Activated T-cell treated with anti-CD3 and anti-CD28 coated beads, Interleukin-2, amount 50 U/mL, for 72 hours (primary cell): ENCODE measurements at places on chromosomes 3 and 15. TPM values are rescaled to one million over a fixed set of nuclear protein-coding genes. Genes with fewer than 3 reads are reported as not detected.

The CLSTN2 gene
- not detected for total RNA-seq

The MPI gene
- total RNA-seq: 29.6 TPM

The WDR73 gene
- 16.1 TPM for total RNA-seq

The ST8SIA2 gene
- not detected for total RNA-seq
